SW 1271 (cell line): ENCODE measurements at places on chromosomes 2 and 18.

DNA sequence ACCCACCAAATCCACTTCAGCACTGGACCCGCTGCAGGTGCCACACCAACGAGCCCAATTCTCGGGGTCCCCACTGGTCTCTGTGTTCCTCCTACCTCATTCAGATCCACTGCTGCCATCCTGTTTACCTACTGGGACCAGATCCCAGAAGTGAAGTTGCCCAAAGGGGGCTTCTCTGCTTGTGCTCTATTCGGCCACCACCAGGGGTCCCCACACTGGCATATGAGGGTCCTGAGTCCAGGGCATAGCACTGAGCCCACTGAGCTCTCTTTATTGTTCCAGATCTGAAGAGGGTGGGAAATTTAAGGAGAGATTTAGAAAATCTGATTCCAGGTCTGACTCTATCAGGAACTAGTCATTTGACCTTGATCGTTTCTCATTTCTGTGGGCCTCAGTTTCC is 2.4 kb downstream of the GPR45 start:
- DNase-seq, result no peak

DNA sequence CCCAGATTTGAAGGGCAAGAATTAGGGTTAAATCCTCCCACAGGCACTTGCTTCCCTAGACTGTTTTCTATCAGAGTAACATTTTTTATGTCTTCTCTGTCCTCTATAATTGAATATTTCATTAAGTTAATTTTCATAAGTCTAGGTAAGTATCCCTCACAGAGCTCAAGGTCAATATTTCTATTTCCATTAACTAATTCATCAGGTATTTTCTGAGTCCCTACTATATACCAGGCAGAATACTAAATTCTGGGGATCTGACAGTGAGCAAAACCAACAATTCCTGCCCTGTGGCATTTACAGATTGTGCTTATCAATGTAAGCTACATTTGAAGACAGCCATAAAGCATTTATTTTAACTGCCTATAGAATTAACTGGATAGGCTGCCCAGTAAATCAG is 86.4 kb upstream of the RBBP8 start:
- no peak for DNase-seq

DNA sequence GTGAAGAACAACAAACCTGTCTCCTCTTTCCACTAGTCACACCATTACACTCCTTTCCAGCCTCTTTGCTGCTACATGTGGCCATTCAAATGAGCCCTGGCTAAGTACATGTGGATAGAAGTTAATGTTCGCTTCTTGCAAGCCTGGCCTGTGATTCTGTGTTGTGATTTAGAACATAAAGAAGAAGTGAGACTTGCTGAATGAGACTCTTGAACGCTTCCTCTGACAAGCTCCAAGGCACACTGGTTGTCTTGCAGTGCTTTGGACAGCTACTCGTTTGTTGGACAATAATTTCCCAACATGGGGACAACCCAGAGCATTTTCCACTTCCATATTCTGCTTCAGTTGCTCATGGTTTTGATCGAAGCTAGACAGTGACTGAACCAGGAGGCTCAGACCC is 57.3 kb downstream of the CCDC74A start:
- no peak for DNase-seq

DNA sequence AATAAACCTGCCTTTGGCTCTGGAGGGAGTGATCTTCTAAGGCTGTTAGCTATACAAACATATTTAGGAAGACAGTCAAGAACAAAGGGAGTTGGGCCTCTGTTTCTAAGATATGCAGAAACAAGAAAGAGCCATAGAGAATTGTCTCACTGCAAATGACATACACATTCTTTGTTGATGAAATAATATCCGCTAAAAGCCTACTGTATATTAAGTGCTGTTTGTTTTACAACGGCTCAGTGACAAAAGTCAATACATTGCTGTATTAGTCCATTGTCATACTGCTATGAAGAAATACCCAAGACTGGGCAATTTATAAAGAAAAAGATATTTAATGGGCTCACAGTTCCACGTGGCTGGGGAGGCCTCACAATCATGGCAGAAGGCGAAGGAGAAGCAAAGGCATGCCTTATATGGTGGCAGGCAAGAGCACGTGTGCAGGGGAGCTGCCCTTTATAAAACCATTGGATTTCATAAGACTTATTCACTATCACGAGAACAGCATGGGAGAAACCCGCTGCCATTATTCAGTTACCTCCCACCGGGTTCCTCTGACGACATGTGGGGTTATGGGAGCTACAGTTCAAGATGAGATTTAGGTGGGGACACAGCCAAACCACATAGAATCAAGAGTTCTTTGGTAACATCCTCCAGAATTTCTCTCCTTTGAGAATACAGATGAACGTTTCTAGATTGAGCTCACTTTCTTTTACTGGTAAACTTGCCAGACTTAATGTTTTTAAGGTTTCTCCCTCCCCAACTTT is 157.8 kb downstream of the PIK3C3 start:
- no peak for DNase-seq

GRCh38 chr2:8455236-8456150 is 226.4 kb upstream of the ID2 start:
- no peak for DNase-seq

GRCh38 chr18:9832871-9833270 is 52.9 kb upstream of the TXNDC2 start:
- no peak for DNase-seq

DNA sequence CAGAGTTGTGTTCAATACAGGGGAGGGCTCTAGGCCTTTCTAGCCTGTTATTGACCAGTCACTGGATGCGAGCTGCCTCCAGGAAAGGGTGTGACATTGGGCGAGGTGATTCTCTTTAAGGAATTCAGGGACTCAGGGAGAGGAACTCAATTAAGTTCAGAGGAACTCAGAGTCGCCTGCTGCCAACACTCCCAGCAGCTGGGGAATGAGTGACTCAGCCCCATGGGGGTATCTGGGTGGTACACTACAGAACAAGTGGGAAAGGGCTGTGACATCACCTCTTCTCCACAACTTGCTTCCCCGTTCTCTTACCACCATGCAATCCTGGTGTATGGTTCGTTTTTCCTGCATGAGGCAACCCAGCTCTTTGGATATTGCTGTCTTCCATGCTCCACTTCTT is 50.4 kb upstream of the CYRIA start:
- DNase-seq, result no peak

- no peak for DNase-seq
Observed at GRCh38 chr18:75336767-75337166, 90.7 kb downstream of the SMIM21 start.

DNA sequence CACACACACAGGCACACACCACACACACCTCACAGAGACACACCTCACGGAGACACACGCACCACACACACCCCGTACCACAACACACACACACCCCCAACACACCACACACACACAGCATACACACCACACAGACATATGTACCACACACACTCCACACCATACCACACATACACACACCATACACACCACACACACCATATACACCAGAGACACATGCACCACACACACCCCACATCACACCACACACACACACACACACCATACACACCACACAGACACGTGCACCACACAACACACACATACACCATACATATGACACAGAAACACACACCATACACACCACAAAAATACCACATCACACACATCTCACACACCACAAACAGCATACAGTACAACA is 850.7 kb downstream of the RNF144A start:
- DNase-seq, result no peak

DNA sequence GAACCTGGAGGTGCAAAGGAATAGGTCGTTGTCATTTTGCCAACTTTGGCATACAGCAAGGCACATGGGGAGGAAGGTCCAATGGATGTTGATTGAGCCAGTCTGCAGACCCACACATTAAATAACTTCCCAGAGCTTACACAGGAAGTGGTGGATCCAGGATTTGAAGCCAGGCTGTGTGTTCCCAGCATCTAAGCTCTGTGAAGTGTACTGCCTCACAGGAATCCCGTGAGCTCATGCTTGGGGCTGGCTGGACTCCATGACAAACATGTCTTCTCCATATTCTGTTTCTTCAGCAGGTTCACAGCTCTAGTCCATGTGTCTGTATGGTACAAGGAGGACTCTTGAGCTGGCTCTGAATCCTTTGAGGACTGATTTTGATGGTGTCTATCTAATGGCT is 63.9 kb downstream of the KLHL29 start:
- no peak for DNase-seq
